ENCODE measurements at places on chromosomes 12 and 14.

DNA sequence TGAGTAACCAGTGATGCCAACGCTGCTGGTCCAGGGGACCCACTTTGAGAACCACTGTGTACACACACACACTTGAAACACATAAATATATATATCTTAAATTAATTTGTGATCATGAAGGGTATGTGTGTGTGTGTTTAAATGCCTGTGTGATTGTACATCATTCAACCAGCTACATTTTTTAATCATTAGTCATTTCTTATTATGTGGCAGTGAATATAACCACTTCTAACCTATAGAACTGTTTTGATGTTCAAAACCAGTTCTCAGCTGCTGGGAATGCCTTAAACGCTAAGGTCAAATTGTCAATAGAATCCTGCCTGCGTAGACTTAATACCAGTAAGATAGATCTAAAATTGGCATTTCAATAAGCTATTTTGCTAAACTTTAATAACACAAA is 330.0 kb downstream of the SYT1 start:
- DNase-seq, result no peak

DNA sequence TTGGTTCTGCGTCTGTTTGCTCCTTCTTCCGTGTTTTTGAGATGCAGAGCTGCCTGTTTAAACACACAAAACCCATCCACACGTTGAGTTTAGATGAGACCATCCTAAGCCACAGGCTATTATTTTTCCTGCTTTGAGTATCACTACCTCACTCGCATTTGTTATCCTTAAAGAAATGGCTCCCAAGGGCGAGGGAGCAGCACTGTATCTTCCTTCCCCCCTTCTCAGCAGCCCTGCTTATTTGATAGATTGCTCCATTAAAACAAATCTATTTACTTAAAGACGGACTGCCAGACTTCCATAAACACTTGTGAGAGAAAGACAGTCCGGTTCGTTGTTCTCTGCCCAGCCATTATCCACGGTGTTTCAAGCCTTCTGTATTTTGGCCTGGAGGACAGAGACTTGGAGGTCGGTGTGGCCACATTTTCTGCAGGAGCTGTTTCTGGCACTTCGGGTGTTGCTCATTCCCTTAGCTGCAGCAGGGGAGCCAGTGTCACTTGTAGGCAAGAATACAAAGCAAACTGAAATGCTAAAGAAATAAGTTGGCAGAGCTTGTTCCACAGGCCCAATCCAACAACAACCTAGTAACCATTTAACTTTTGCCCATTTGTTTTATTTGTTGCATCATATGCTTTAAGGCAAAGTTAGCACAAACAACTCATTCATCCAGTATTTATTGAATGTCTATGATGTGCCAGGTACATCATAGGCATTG is 275.4 kb downstream of the TTC6 start:
- no peak for DNase-seq

DNA sequence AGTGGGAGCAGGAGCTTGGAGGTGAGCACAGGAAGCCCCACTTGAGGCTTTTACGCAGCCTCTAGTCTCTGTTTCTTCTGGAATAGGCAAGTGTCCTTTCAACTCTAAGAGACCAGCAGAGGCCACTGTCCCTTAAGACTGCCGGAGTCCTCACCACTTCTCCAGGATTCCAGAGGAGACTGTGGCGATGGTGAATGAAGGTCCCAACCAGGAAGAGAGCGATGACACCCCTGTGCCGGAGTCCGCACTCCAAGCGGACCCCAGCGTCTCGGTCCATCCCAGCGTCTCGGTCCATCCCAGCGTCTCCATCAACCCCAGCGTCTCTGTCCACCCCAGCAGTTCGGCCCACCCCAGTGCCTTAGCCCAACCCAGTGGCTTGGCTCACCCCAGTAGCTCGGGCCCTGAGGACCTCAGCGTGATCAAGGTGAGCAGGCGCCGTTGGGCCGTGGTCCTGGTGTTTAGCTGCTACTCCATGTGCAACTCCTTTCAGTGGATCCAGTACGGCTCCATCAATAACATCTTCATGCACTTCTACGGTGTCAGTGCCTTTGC is 442 bp downstream of the FLVCR2 start:
- no peak for DNase-seq

- no peak for DNase-seq
These were observed 695.6 kb upstream of the LMO3 start for GRCh38 chr12:17301544-17301943.

DNA sequence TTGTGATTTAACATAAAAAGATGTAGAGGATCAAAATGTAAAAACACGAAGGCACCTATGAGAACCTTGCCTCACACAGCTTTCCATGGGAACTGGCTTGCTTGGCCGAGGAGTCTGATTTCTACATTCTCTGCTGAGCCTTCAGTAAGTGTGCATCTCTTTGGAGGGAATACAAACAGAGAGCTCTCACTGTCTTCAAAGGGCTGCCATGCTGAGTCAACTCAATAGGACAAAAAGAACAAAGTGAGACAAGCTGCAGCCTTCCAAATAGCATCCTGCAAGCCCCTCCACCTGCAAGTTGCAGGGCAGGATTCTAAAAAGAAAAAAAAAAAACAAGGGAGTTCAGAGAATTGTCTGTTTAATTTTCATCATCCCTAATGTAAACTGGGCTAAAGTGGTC is 411.9 kb downstream of the NELL2 start:
- DNase-seq, result no peak

DNA sequence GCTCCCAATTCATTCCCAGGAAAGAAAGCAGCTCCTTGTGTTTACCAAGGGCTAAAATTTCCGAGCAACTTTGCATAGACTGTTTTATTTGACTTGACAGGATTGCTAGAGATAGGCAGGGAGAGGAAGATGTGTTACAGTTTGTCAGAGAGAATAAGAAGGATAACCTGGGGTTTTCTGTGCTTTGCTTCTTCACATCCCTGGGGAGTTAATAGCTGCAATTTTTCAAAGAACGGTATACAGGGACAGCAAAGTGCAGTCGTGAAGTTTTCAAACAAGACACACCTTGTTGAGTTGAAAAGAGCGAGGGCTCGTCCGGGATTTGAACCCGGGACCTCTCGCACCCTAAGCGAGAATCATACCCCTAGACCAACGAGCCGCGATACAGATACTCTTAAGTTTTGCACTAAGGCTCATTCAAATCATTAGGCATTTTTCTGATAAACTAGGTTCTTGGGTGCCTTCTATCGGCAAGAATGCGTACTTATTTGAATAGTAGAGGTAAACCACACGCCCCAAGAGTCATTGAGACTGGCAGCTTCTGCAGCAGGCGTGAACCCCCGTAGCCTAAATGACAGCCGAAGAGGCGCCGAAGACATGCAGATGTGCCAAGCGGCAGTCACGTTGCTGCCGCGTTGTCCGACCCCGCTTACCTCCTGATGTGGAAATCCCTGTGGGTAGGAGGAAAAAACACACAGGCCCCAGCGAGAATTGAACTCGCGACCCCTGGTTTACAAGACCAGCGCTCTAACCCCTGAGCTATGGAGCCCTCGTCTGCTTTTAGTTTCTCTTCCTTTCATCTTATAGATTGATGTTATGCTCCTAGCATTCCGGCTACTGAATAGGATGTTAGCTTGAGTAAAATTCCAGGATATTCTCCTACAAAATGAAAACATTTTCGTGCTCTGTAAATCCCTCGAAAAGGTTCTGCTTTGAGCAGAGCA is 22.2 kb upstream of the RNASE12 start:
- DNase-seq, result peak; percentile 88

- no peak for DNase-seq
These were observed 989 bp upstream of the DRAM1 start for GRCh38 chr12:101876322-101876860.

DNA sequence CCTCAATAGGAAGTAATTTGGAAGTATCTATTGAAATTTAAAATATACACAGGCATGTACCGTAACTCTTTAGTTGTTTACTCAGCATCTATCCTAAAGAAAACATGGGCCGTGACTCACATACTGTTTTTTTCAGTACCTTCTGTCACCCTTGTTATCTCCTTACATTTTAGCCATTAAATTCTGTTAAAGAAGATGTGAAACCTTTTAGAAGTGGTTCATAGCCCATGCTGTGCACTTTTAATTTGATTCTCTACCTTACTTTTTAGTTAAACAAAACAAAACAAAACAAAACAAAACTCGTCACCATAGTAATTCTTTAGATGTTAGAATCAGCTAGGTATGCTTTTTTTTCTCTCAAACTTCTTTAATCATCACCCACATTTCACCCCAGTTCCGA is 494.4 kb upstream of the RGS6 start:
- DNase-seq, result no peak

- no peak for DNase-seq
These were observed 1900.0 kb upstream of the SEL1L start for GRCh38 chr14:83433618-83434017.

GRCh38 chr14:67757175-67757574 is 55.5 kb downstream of the RDH12 start:
- DNase-seq, result no peak

DNA sequence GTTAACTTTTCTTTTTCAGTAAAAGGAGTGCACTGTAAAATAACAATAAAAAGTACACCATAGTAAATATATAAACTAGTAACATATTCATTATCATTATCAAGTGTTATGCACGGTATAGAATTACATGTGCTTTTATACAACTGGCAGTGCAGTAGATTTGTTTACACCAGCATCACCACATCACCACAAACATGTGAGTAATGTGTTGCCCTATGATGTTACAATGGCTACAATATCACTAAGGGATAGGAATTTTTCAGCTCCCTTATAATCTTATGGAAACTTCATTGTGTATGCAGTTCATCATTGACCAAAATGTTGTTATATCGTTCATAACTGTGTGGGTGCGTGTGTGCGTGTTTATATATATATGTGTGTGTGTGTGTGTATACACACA is 23.5 kb upstream of the NEDD1 start:
- DNase-seq, result no peak

GRCh38 chr14:90303473-90303872 is 28.3 kb downstream of the NRDE2 start:
- DNase-seq, result no peak

GRCh38 chr12:32284561-32284960 is 114.8 kb upstream of the FGD4 start:
- no peak for DNase-seq

- DNase-seq, result no peak
These were observed 19.9 kb downstream of the SP1 start for GRCh38 chr12:53399896-53400295.

DNA sequence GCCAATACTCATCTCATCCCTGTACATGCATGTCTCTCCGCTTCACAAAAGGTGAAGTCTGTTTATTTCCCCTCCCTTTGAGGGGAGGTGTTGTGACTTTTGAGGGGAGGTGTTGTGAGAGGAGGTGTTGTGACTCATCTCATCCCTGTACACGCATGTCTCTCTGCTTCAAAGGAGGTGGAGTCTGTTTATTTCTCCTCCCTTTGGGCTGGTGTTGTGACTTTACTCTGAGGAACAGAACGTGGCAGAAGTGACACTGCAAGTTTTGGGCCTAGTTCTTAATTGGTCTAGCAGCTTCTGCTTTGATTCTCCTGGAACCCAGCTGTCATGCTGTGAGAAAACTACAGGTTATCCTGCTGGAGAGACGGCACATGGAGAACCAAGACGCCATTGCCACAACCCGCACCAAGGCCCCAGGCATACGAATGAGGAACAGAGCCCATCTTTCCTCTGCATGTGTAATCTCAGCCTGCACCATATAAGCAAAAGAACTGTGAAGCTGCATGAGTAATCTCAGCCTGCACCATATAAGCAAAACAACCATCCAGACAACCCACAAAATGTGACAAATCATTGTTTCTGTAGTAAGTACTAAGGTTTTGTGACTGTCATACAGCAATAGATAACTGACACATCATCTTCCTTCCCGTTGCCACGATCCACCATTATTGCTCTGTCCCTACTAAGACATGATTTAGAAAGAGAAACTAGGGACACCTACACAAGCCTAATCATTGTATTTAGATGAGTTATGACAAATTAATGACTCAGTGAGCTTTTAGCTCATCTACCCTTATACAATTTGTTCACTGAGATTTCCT is 30.0 kb downstream of the GALNT4 start:
- DNase-seq, result no peak

DNA sequence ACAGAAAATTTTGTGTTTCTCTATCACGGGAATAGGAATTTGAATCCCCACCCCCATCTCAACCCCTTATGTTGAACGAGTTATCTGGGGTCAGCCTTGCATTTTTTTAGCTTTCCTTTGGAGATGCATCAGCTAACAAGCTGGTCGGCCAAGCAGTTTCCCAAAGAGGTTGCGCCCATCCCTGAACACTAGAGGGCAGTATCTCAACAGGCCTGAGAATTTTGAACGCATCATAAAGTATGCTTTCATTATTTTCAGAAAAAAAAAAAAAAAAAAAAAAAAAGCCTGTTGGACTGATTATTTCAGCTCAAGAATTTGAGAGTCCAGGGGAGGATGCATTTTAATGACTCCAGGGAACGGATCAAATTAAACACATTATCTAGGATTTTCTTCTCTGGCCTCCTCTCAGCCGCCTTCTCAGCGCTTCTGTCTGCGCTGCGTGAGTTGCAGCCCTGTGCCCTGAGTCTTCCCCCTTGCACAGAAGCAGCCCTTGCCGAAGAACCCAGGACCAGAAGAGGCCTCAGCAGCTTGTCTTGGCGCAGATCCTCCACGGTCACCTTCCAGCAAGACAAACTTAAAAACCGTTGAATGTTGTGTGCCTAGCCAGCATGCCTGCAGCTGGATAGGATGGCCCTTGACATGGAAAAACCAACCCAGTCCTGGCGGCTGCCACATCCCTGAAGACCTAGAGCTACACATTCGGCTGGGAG is 76.6 kb upstream of the GZMB start:
- DNase-seq, result no peak

Measured in T1000 (cell line).